T47D (cell line): ENCODE measurements at places on chromosomes 3 and 15.

GRCh38 chr15:29142129-29142747, 127.4 kb downstream of the NSMCE3 start:
- DNase-seq = no peak

DNA sequence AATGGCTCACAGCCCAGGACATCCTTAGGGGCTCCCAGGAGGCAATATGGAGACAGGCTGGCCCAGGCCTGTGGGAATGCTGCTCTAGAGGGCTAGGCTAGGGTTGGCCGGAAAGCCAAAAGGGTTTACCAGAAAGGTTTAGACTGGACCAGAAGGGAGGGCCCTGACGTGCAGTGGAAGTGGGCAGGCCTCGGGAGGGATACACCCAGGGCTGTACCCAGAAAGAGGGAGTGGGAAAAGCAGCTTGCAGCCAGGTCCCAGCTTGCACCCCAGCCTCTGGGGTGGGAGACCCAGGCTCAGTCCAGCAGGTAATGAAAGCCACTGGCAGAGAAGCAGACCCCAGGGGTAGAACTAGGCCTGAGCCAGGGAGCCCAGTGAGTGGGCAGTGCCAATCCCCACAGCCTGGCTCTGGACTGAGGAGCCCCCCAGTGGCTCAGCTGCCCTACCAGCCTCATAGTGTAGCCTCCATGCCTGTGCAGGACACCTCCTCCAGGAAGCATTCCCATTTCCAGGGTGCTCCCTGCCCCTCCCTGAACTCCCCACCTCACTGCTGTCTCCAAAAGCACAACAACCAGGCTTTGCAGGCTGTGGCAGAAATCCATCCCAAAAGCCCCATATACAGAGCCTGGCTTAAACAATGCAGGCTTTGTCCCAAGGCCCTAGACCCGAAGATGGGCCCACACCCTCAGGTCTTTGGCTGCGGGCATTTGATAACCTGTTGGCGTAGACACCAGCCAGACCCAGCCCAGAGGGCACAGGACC, 3.5 kb downstream of the GORASP1 start:
- DNase-seq = no peak

DNA sequence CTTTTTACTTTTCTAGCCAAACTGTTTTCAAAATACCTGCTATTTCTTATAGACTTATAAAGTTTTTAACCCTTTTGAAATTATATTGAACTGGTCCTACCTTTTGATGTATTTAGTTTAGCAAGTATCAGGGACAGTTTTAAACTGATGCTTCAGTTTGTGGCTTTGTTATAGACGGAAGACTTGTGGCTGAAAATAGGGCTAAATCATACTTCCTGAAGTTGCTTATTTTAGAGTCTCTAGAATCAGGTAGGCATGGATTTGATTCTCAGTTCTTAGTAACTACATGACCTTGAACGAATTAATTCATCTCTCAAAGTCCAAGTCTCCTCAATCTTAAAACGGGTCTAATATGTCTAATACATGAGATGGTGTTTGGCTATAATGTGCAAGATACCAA, 322.8 kb downstream of the RAP2B start:
- DNase-seq = no peak

- DNase-seq = no peak
Measured at GRCh38 chr15:62135532-62136134, 29.5 kb downstream of the C2CD4B start.

DNA sequence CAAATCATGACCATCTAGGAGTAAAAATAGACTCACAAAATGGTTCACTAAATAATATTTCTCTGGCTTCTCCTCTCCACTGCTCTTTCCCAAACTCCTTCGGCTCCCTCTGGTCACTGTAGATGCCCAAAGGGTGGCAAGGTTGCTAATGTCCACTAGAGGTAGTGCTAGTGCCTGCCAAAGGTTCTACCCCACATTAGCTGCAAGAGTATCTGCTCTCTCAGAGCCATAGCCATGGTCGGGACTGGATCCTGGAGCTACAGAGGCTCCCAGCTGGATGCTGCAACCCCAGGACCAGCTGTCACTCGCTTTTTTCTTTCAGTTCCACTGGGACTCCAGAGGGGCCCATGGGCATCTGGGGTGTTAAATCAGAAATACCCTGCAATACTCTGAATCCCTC, 8.5 kb downstream of the HTR3D start:
- DNase-seq = peak; percentile 93

DNA sequence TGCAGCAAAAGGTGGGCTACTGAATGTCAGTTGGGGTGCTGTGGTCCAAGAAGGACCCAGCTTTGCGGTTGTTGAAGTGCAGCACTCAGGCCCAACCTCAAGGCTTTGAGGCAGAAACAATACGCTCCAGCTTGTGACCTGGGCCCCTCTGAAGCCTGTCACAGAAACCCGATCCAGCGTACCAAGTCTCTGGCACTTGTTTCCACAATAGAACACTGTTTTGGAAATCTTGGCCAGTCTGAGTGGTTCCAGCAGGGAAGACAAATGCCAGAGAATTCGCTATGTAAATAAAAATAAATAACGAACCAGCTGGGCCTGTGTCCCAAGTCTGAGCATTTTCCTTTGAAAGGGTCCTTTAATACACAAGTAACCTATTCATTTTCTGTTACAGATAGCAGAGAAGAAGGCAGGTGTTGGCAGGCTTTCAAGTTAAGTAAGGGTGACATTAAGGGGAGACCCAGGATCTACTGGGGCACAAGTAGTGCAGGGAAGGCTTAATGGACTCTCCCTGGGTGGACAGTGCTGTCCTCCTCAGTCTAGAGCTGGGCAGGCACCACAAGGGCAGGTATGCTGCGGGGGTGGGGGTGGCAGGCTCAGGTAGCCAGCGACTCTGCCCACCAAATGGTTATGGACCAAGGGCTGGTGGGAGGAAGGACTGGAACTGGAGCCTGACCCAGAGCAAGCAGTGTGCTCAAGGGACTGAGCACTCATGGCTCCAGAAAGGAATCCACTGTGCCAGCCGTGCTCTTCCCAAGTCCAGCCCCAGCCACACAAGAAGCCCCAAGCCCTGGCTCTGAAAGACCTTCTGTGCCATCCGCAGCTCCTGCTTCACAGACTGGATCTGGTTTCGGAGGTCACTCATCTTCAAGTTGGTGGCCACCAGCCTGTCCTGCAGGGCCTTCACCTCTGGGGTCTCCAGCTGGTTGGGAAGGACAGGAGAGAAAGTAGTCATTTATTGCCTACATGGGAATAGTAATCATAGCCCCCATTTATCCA, 26.3 kb downstream of the CCDC13 start:
- DNase-seq = peak; percentile 79

- no peak for DNase-seq
Measured at GRCh38 chr3:146337991-146338390, 87.1 kb upstream of the PLSCR4 start.

DNA sequence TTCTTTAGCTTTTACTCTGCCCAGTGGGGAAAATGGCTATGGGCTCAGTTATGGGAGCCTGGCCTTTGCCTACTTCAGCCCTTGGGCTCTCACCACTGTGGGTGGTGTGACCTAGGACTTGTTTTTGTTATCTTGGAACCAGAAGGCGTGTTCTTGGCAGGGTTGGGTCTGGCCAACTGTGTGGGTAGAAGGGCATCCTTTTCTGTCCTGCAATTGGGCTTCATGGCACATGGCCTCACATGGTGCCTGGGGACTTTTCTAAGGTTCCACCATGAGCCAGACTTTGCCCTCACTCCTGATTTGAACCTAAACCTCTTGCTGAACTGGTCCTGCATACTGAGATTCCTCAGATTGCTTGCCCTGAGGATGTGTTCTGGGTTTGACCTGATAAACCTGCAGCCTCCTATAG, 1.7 kb downstream of the GLYCTK start:
- no peak for DNase-seq

DNA sequence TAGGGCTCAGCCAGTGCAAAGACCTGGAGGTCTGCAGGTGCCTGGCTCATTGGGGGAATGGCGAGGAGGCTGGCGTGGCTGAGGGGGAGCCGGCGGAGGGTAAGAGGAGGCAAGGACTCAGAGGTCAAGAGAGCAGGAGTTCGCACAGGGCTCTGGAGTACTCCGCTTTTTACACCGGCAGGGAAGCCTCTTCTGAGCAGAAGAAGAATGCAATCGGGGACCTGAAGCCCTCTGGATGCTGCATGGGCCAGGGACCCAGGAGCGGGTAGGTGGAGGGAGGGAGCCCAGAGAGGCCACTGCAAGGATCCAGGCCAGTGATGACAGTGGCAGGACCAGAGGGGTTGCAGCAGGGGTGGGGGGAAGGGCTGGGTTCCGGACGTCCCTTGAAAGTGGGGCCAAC, 70.4 kb upstream of the TAMM41 start:
- DNase-seq = no peak
